ENCODE measurements at places on chromosomes 11 and 22. TPM values are rescaled to one million over a fixed set of nuclear protein-coding genes. Genes with fewer than 3 reads are reported as not detected.

OR52E8 gene
- total RNA-seq: not detected

RAB38 gene
- total RNA-seq: 3.2 TPM

DCDC1 gene
- total RNA-seq: 1.0 TPM

RAB39A gene
- 0.67 TPM for total RNA-seq

DNA sequence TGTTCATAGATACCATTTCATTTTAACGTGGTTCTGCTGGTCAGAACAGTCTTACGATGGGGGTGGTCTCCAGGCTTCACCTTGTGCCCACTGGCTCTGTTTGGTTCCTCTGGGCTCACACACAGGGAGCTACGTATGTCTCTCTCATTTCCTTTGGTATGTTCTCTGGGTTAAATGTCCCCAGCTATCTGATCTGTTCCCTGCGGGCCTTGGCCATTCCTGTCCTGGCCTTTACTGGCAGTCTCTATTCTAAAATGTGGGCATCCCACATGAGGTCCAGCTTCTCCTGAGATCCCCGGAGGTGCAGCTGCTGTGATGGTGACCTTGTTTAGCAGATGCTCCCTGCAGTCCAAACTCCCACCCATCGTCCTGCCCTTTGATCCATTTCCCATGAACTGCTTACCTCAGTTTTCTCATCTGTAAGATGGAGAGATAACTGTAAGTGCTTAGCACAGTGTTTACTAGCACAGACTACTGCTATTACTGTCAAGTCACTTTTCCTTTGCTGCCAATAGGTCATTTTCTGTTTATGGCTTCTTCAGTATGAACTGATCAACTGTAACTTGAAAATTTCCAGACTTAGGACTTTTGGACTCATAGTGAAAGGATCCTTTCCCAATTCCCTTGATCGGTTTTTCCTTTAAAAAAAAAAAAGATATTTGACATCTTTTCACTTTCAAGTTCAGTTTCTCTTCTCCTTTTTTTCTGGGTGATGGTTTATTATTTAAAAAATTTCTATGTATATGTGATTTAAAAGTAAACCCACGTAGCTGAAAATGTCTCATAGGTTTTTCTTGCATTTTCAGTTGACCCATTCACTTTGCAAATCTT lies 92.9 kb downstream of the PTPRJ start:
- H3K4me1 ChIP-seq: peaks cover 8% of the 10 kb centered on the region
- H3K4me3 ChIP-seq: no peak overlapping the region
- DNase-seq: no peak
- no peak overlapping the region for H3K27ac ChIP-seq
